Liver (tissue), 10 donors: ENCODE measurements at places on chromosomes 5 and 9. TPM values are rescaled to one million over a fixed set of nuclear protein-coding genes. Genes with fewer than 3 reads are reported as not detected.

The SEMA6A gene
- total RNA-seq = 11.4 TPM

The ANKRD55 gene
- 1.0 TPM for total RNA-seq

The C9orf57 gene
- not detected for total RNA-seq

The ACOT12 gene
- 16.9 TPM for total RNA-seq

The CFAP90 gene
- 0.42 TPM for total RNA-seq

The TERT gene
- total RNA-seq = not detected

DNA sequence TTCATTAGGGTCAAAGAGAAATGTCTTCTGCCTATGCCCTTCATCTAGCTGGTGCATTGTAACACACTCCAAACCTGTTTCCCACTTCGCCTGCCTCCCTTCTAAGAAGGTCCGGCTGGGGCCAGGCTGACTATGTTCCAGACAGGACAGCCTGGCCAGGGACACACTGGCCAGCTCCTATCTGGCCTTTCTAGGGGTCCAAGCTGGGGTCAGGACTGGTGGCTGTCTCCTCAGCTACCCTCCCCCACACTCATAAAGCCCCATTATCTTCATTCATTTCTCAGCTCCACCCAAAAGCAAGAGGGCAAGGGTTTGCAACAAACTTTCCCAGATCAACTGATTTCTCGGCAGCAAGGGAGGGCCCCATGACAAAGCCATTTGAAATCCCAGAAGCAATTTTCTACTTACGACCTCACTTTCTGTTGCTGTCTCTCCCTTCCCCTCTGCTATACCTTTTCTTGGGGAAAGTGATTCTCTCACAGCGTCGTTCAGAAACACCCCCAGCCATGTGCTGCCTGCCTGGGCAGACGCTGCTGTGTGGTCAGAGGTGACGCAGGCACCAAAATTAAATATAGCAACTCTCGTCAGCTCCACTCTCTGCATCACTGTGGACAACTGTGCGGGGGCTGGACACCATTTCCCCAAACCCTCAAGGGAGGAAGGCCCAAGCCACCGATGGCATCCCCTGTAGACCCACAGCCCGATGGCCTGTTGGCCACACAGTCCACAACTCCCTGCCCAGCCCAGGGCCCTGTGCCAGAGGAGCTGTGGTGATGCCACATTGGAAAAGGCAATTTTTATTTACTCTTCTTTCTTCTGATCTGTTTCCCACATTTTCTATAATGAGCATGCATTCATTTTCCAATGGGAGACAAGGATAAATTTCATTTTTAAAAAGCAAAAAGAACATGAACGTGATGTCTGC is 6.1 kb downstream of the IL13 start:
- no peak overlapping the region for H3K4me3 ChIP-seq
- DNase-seq = no peak
- H3K4me1 ChIP-seq = no peaks in the 10 kb centered on the region
- H3K36me3 ChIP-seq = no peaks in the 10 kb centered on the region
- H3K27me3 ChIP-seq = no peaks in the 10 kb centered on the region

DNA sequence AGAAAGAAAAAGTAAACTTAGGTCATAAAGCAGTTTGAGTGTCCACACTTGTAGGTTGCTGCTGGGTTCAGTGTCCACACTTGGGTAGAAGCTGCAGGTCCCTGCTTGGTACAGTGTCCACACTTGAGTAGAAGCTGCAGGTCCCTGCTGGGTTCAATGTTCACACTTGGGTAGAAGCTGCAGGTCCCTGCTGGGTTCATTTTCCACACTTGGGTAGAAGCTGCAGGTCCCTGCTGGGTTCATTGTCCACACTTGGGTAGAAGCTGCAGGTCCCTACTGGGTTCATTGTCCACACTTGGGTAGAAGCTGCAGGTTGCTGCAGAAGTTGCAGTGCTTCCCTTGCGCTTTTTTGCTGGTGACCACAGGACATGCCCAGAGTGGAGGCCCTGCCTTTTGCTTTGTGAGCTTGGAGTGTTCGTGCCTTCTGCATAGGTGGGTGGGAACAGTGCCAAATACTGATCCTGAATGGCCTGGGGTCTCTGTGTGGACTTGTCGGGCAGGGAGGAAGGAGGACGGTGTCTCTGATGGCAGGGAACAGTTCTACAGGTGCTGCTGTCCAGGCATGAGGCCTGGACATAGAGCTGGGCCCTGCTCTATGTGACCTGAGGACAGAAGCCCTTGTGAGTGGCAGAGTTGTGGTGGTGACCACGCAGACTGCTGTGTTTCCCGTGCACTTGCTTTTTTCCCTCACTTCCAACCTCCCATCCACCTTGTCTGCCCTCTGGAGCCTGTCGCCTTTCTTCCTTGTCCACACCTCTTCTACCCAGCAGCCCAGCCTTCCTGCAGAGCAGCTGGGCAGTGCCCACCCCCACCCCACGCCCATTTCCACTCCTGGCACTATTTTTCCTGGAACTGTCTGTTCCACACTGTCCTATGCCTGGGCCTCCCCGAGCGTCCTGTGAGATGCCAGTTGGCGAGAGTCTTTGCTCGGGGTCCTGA is 120.8 kb downstream of the EHMT1 start:
- H3K4me1 ChIP-seq = peaks cover 4% of the 10 kb centered on the region
- no peak for DNase-seq
- no peak overlapping the region for H3K27ac ChIP-seq
- no peaks in the 10 kb centered on the region for H3K27me3 ChIP-seq
- H3K4me3 ChIP-seq = no peak overlapping the region

GRCh38 chr5:52922384-52922783 is 66.8 kb upstream of the ITGA2 start:
- peaks cover 52% of the 10 kb centered on the region for H3K36me3 ChIP-seq
- no peaks in the 10 kb centered on the region for H3K27me3 ChIP-seq
- H3K27ac ChIP-seq = no peak overlapping the region
- no peak for DNase-seq
- H3K4me1 ChIP-seq = no peaks in the 10 kb centered on the region

GRCh38 chr5:33936004-33936380 is 194 bp upstream of the RXFP3 start:
- peak; percentile 63 for DNase-seq
- H3K27me3 ChIP-seq = peaks cover 5% of the 10 kb centered on the region
- no peak overlapping the region for H3K27ac ChIP-seq
- peaks cover 5% of the 10 kb centered on the region for H3K4me1 ChIP-seq

- DNase-seq = no peak
- no peak overlapping the region for H3K4me3 ChIP-seq
- H3K27ac ChIP-seq = peak overlapping the region; percentile 54
- no peaks in the 10 kb centered on the region for H3K27me3 ChIP-seq
- H3K4me1 ChIP-seq = peaks cover 27% of the 10 kb centered on the region
These were observed 10.3 kb downstream of the OCLN start for GRCh38 chr5:69502767-69503488.

GRCh38 chr9:84067821-84068220 is 87.2 kb downstream of the RMI1 start:
- no peaks in the 10 kb centered on the region for H3K4me1 ChIP-seq
- no peak for DNase-seq
- no peak overlapping the region for H3K27ac ChIP-seq
- no peaks in the 10 kb centered on the region for H3K27me3 ChIP-seq
- H3K36me3 ChIP-seq = no peaks in the 10 kb centered on the region

DNA sequence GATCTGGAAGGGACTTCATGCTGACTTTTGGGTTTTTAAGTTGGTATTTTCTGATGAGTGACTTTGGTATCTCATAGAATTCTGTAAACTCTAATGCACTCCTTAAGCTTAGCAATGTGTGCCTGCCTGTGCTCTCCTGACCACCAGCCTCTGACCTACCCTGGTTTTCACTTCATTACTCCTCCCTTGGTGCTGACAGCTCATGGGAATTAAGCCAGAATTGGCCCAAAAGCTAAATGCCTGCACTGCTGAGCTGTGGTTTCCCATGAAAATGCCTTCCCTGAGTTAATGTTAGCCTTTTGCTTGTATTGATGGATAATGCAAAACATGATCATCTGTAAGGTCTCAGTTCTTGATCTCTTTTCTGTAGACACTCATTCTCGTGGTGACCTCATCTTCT is 308.0 kb downstream of the DOCK8 start:
- no peaks in the 10 kb centered on the region for H3K36me3 ChIP-seq
- H3K27me3 ChIP-seq = no peaks in the 10 kb centered on the region
- no peak overlapping the region for H3K4me3 ChIP-seq
- no peak overlapping the region for H3K27ac ChIP-seq
- DNase-seq = no peak

GRCh38 chr9:86321373-86321772 is 32.8 kb downstream of the TUT7 start:
- peaks cover 1% of the 10 kb centered on the region for H3K4me1 ChIP-seq
- peaks cover 89% of the 10 kb centered on the region for H3K36me3 ChIP-seq
- no peak overlapping the region for H3K27ac ChIP-seq
- no peak overlapping the region for H3K4me3 ChIP-seq
- no peak for DNase-seq
- H3K27me3 ChIP-seq = no peaks in the 10 kb centered on the region

- H3K36me3 ChIP-seq = no peaks in the 10 kb centered on the region
- H3K27me3 ChIP-seq = no peaks in the 10 kb centered on the region
- H3K27ac ChIP-seq = no peak overlapping the region
- DNase-seq = no peak
- no peak overlapping the region for H3K4me3 ChIP-seq
- no peaks in the 10 kb centered on the region for H3K4me1 ChIP-seq
These were observed 475.1 kb downstream of the SPOCK1 start for GRCh38 chr5:137024044-137024443.

- H3K27me3 ChIP-seq = no peaks in the 10 kb centered on the region
- H3K4me3 ChIP-seq = no peak overlapping the region
- H3K27ac ChIP-seq = no peak overlapping the region
These were observed 487.1 kb upstream of the PIK3R1 start for GRCh38 chr5:67728326-67728890.

- H3K27me3 ChIP-seq = no peaks in the 10 kb centered on the region
- H3K36me3 ChIP-seq = peaks cover 54% of the 10 kb centered on the region
- DNase-seq = no peak
- no peak overlapping the region for H3K4me3 ChIP-seq
- H3K27ac ChIP-seq = peak overlapping the region; percentile 40
These were observed 290.6 kb downstream of the AOPEP start for GRCh38 chr9:95017062-95017461.

GRCh38 chr9:3468421-3469205 is 57.2 kb downstream of the RFX3 start:
- no peak for DNase-seq
- peaks cover 1% of the 10 kb centered on the region for H3K4me1 ChIP-seq
- H3K36me3 ChIP-seq = no peaks in the 10 kb centered on the region
- no peak overlapping the region for H3K4me3 ChIP-seq
- H3K27ac ChIP-seq = no peak overlapping the region

DNA sequence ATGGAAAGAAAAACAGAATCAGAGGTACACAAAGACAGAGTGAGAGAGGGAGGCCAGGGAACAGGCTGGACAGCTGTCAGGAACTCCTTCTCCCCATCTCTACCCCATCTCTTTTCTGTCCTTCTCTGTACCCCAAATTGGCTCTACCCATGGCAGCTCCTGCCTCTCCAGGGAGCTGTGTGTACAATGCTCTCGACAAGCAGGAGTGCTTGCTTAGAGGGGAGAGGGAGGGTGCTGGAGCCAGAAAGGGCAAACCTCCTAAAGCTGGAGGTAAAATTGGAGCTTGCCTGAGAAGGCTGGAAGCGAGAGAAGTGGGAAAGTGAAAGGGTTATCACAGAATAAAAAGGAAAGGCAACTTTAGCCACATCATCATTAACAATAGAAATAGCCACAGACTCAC is 6.4 kb downstream of the TPM2 start:
- no peak overlapping the region for H3K4me3 ChIP-seq
- H3K27ac ChIP-seq = no peak overlapping the region
- no peaks in the 10 kb centered on the region for H3K27me3 ChIP-seq
- H3K36me3 ChIP-seq = no peaks in the 10 kb centered on the region
- H3K4me1 ChIP-seq = no peaks in the 10 kb centered on the region

- no peak for DNase-seq
- no peaks in the 10 kb centered on the region for H3K36me3 ChIP-seq
- H3K27ac ChIP-seq = no peak overlapping the region
- H3K4me3 ChIP-seq = no peak overlapping the region
- H3K4me1 ChIP-seq = peaks cover 29% of the 10 kb centered on the region
These were observed 5.8 kb downstream of the OTP start for GRCh38 chr5:77632526-77633206.

- no peak for DNase-seq
- H3K36me3 ChIP-seq = no peaks in the 10 kb centered on the region
- H3K27me3 ChIP-seq = no peaks in the 10 kb centered on the region
- no peak overlapping the region for H3K4me3 ChIP-seq
These were observed 15.0 kb upstream of the SCGB3A1 start for GRCh38 chr5:180606215-180606785.

- DNase-seq = no peak
- H3K36me3 ChIP-seq = no peaks in the 10 kb centered on the region
- no peak overlapping the region for H3K4me3 ChIP-seq
These were observed 201.9 kb upstream of the ANKH start for GRCh38 chr5:15073453-15073852.

DNA sequence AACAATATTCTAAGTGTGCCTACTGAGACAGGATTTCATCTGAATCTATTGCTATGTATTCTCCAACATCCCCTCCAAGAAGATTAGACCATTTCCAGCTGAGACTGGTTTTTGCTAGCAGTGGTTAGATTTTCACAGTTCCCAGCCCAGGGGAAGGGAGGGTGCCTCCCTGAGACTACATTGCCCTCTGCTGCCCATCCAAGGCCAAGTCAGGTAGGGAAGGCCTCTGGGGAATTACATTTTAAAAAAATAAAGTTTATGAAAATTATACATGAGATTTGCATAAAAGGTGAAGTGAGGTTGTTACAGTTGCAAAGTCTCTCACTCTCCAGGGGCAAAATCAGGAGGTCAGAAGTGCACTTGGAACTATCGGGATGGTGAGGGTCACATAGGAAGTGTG is 28.0 kb upstream of the SYK start:
- H3K4me1 ChIP-seq = no peaks in the 10 kb centered on the region
- no peak for DNase-seq
- no peak overlapping the region for H3K27ac ChIP-seq

GRCh38 chr5:861442-862366 is 10.9 kb upstream of the ZDHHC11 start:
- DNase-seq = no peak
- H3K27ac ChIP-seq = no peak overlapping the region
- no peaks in the 10 kb centered on the region for H3K4me1 ChIP-seq
- H3K4me3 ChIP-seq = no peak overlapping the region
- H3K36me3 ChIP-seq = peaks cover 15% of the 10 kb centered on the region
- no peaks in the 10 kb centered on the region for H3K27me3 ChIP-seq

DNA sequence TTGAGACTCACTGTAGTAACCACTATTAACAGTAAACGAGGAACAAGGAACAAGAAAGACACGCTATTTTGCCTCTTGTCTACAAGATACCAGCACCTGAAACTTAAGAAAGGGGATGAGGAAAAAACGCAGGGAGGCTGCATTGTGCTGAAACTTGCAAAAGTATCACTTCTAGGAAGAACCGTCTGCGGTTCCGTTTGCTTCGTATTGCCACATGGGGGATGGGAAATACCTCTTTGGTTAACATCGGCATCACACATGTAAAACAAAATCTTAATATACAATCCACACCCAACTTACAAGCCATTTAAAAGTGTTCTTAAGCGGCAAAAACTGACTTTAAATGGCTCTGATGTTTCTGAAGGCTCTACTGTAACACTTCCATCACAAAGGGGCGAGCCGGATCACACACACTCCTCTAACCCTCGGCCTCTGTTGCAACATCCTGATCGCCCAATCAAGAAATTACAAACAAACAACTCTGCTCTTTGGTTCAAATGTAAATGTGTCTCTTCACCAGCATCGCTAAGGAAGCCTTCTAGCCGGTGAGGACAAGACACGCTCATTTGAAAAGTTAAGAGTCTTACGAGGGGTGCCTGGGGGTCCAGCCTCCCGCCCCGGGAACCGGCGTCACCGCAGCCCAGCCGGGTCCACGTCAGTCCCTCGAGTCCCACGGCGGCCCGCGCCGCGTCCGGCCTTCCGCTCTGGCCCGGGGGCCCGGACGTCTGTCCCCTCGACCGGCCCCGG is 621 bp downstream of the SEC16A start:
- H3K4me3 ChIP-seq = peak overlapping the region; percentile 90
- no peaks in the 10 kb centered on the region for H3K27me3 ChIP-seq
- no peak for DNase-seq
- peaks cover 17% of the 10 kb centered on the region for H3K4me1 ChIP-seq
- peaks cover 6% of the 10 kb centered on the region for H3K36me3 ChIP-seq
